Stimulated activated CD4-positive, alpha-beta T cell treated with anti-CD3 and anti-CD28 coated beads, Interleukin-1b, Interleukin-23, amount 100 ng/mL, for 1 hour (primary cell): ENCODE measurements at places on chromosomes 1 and 21.

GRCh38 chr1:8572106-8572505 lies 245.3 kb downstream of the RERE start:
- DNase-seq: no peak

DNA sequence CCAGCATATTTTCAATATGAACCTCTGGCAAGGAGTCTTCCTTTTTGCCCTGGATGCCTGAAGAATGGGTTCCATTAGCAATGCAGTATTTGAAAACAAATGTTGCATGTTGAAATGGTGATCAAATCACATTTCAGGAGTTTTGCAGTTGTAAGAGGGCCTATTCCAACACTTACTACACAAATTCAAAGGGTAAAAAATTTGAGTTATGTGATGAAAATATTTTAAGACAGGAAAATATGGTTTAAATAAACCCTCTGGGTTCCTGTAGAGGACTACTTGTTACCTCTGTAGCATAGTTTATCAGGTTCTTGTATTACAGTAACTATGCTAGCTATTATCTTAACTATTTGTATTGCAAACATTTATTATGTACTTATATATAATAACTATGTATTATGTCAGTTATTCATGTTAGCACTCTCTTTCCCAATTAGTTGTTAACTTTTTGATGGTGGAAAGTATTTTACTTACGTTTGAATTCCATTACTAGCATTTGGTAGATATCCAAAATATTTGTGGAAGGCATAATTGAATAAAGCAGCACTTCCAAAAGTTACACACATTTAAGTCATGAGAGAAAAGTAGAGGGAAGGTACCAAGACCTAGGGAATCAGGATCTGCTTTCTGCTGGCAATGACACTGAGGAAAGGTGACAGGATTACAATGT lies 312.9 kb downstream of the GRIK1 start:
- no peak for DNase-seq

GRCh38 chr1:230160957-230161771 lies 94.1 kb downstream of the GALNT2 start:
- DNase-seq: no peak

GRCh38 chr21:15823486-15824150 lies 93.8 kb downstream of the USP25 start:
- DNase-seq: no peak

DNA sequence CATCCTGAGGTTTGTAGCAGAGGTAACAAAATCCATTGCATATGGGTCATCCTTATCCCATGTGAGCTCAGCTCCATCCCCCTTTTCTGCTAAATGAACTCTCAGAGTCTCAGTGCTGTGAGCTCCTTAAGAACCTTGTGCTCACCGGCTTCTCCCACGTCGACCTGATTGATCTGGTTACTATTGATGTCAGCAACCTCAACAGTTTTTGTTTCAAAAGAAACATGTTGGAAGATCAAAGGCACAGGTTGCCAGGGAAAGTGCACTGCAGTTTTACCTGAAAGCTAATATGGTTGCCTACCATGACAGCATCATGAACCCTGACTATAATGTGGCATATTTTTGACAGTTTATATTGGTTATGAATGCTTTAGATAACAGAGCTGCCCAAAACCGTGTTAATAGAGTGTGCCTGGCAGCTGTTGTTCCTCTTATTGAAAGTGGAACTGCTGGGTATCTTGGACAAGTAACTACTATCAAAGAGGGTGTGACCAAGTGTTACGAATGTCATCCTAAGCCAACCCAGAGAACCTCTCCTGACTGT lies 131.4 kb downstream of the HS2ST1 start:
- DNase-seq: no peak

DNA sequence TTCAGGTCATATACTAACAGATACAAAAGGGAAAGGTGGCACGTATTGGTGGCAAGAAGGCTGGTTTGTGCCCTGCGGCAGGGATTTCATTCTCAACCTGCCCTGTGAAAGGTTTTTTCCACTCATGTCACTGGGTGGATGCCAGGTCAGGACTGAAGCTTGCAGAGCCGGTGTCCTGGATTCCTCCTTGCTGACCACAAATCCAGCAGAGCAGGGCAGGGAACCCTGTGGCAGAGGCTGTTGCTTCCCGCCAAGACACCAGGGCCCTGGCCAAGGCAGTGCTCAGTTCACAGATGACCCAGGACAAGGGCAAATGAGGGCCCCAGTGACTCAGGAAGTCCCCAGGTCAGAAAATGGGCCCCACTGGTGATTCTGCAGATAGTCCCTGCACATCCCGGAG lies 16.4 kb downstream of the BSND start:
- DNase-seq: no peak

DNA sequence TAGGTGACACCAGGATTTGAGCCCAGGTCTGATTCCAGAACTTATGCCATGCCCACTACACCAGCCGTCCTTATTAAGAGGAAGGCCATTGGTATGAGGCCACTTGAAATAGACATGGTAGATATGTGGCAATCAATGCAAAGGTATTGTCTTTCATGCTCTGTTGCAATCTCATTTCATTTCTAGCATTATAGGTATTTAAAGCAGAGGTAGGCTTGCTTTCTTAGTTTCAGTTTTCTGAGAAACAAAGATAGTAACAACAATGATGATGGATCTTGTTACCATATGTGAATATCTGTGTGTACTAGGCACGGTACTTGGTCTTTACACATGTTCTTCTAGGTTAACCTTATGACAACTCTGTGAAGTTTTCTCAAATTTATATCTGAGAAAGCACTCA lies 113.1 kb downstream of the FGGY start:
- DNase-seq: no peak

DNA sequence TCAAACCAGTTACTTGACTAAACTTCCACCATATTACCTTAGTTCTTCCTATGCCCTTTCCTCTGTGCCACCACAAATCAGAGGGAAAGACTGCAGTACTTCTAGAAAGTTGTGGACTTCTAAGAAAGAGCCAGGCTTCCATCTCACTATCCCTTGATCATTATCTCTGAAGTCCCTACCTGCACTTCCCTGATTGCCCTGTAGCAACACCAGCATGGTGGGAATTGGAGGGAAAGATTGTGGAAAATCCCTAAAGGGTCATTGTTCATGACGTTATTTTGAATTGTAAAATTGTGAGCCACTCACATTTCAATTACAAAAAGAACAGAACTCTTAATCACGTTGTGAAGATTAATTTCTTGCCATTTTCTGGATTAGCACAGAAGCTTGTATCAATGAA lies 23.4 kb upstream of the KIAA1614 start:
- no peak for DNase-seq

- no peak for DNase-seq
Measured at GRCh38 chr1:162215902-162216301, 146.4 kb downstream of the NOS1AP start.

- no peak for DNase-seq
Measured at GRCh38 chr1:89692601-89693521, 59.9 kb downstream of the LRRC8C start.

- no peak for DNase-seq
Measured at GRCh38 chr1:48610628-48611542, 138.9 kb upstream of the SPATA6 start.

GRCh38 chr1:42753070-42753469 lies 13.0 kb upstream of the CLDN19 start:
- no peak for DNase-seq

DNA sequence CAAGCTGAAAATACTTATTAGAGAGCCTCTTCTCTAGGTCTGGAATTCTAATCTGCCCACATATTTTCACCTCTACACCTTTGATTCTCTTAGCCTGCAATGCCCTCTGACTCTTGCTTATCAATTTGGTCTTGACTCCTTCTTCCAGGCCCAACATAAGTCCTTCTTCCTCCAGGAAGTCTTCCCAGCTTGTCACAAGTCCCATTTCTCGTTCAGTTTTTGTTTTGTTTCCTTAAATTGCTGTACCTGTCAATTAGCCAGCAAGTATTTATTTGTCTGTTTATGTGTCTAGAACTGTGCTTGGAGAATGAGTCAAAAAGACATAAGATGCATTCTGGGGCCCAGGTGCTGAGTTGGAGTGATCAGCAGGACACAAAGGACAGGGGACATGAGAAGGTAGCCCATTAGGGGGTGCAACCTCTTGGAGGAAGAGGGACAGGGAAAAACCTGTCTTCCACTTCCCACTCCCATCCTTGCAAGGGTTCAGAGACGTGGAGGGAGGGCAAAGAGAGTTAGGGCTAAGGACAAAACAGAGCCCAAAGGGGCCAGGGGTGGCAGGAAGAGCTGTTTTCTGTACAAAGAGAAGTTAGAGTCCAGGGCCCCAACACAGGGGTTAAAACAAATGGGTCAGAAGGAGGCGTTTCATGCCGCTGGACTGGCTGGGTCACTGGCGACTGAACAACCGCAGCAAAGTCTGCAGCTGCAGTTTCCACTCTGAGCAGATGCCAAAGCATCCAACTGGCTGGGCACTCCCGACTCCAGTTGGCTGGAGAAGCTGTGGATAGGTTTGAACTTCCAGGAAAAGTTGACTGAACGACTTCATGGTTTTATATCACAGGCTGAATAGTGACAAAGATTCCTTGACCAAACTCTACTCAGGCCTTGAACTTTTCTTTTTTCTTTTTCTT lies 10.7 kb upstream of the CNR2 start:
- no peak for DNase-seq

DNA sequence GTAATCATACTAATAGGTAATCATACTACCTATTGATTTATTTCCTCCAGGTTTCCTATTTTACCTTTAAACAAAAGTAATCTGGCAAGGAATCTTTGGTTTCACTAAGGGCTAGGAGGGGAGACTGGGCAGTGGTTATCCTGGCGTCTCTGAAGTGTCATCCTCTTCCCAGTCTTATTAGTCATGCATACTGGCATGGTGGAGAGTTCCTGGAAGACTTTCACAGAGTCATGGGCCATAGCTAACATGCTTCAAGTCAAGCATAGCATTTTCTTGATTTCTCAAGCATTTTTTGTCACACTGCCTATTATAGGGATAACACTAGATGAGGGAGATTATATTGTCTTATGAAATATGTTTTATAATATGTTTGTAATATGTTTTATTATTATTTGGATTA lies 64.0 kb upstream of the ASB17 start:
- no peak for DNase-seq

DNA sequence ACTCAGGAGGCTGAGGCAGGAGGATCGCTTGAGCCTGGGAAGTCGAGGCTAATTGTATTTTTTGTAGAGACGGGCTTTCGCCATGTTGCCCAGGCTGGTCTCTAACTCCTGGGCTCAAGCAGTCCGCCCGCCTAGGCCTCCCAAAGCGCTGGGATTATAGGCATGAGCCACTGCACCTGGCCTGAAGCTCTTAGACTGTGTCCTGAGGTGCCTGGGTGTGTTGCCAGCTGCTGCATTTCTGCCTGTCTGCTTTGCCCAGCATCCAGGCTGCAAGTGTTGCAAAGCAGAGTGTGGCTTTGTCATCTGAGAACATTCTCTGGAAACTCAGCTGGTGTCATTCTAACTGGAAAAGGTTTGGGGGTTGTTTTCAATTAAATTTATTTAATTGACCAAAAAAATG lies 105.0 kb downstream of the HUNK start:
- DNase-seq: no peak
